ENCODE measurements at places on chromosomes 2 and 18.
A peak's percentile ranks its signal among the peaks of the same experiment; 100 is the strongest.

DNA sequence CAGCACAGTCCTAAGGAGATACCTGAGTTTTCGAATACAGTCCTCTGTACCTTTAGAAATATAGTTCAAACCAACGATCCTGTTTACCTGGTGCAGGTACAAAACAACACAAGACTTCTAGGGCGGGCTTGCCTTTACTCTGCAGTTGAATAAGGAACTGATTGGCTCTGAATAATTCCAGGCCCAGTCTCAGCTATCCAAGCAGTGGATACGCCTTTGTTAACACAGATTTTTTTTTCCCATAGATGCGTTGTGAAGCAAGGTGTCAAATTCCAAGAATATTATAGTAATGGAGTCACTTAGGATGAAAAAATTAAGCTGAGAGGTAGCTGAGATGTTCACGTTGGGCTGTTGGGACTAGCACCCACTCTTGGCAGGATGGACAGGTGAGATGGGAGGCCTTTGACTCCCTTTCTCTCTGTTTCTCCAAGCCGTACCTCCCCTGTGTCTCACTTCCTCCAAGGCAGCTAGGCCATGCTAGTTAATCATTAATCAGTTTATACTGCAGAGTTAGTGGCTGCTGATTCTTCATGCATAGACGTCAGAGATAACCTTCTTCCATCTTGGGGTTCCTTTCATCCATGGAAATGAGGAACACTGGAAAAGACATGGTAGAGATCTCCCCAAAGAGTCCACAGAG lies 380.8 kb upstream of the ACVR2A start:
- no peaks in the 10 kb centered on the region for H3K27me3 ChIP-seq
- H3K4me1 ChIP-seq, result no peaks in the 10 kb centered on the region
- H3K36me3 ChIP-seq, result no peaks in the 10 kb centered on the region
- DNase-seq, result no peak

GRCh38 chr18:60585670-60586069 lies 213.1 kb upstream of the MC4R start:
- H3K4me3 ChIP-seq, result no peak overlapping the region
- H3K4me1 ChIP-seq, result no peaks in the 10 kb centered on the region
- no peaks in the 10 kb centered on the region for H3K27me3 ChIP-seq
- no peak overlapping the region for H3K27ac ChIP-seq
- no peak for DNase-seq

DNA sequence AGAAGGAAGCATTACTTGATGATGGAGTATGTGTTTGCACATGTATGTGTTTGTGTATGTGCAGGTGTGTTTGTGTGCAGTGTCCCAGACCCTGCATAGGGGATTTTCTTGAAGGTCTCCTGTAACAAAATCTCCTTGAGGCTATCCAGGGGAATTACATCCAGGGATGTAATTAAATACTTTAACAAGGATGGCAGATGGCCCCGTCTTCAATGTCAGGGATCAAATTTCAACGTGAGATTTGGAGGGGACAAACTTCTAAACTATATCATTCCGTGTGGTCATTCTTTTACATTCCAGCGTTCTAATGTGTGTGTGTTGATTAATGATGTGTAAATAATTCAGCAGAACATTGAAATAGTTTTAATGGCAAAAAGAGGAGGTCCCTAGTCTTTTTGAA lies 3.3 kb downstream of the UGT1A9 start:
- peaks cover 2% of the 10 kb centered on the region for H3K4me1 ChIP-seq
- no peaks in the 10 kb centered on the region for H3K27me3 ChIP-seq
- no peak for DNase-seq
- peak overlapping the region; percentile 16 for H3K27ac ChIP-seq

GRCh38 chr2:215107216-215108056 lies 31.0 kb downstream of the ABCA12 start:
- H3K27ac ChIP-seq, result no peak overlapping the region
- no peaks in the 10 kb centered on the region for H3K36me3 ChIP-seq
- no peaks in the 10 kb centered on the region for H3K27me3 ChIP-seq
- H3K4me1 ChIP-seq, result no peaks in the 10 kb centered on the region
- H3K4me3 ChIP-seq, result no peak overlapping the region

DNA sequence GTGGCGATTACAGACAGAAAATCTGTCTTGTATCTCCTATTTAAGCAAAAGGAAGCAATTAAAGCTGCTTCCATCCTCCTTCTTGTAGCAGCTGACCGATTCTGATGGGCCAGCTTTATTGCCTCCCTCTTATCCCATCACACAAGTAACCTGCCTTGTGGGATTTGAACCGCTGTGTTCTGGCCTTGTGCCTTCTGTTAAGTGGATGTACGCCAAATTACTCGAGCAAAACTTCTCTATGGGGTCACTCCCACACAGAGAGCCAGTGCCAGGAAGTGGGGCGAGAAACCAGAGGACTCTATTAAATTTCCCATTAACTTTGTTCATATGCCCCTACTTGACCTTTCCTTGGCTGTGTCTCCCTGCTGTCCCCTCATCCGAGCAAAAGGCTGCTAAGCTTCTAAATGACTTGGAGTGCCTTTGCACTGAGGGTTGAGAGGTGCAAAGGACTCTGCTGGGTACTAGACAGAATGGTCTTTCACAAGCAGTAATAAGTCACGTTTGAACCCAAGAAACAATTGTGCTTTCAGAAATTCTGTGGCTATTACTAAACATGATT lies 672.5 kb downstream of the MBD2 start:
- H3K4me1 ChIP-seq, result no peaks in the 10 kb centered on the region
- peak; percentile 80 for DNase-seq
- no peaks in the 10 kb centered on the region for H3K36me3 ChIP-seq
- no peak overlapping the region for H3K27ac ChIP-seq
- no peak overlapping the region for H3K4me3 ChIP-seq

- H3K4me1 ChIP-seq, result no peaks in the 10 kb centered on the region
- H3K27ac ChIP-seq, result no peak overlapping the region
- H3K4me3 ChIP-seq, result no peak overlapping the region
- no peak for DNase-seq
These were observed 17.4 kb downstream of the PPP4R1 start for GRCh38 chr18:9596843-9597526.

DNA sequence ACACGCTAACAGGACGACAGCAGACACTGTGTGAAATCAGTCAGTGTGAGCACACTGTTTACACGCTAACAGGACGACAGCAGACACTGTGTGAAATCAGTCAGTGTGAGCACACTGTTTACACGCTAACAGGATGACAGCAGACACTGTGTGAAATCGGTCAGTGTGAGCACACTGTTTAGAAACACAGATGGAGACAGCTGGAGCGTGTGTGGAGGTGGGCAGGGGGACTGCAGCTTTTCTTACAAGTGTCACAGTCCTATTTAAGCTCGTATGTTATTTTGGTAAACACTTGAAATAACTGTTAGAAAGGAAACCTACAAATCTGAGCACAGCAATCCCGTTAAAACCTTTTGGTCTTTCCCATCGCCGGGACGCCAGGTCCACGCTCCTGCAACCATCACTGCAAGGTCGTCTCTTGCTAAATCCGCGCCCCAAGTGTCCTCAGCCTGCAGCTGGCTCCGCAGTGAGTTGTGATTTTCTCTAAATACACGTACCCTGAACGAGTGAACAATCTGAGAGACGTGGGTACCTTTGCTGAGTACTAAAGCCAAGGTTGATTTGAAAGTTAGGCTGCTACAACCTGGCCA lies 58.9 kb upstream of the CTDP1 start:
- no peaks in the 10 kb centered on the region for H3K36me3 ChIP-seq
- DNase-seq, result no peak
- no peak overlapping the region for H3K27ac ChIP-seq
- H3K27me3 ChIP-seq, result no peaks in the 10 kb centered on the region
- H3K4me1 ChIP-seq, result no peaks in the 10 kb centered on the region

GRCh38 chr2:228860601-228861285 lies 410.3 kb downstream of the PID1 start:
- no peak overlapping the region for H3K27ac ChIP-seq
- H3K36me3 ChIP-seq, result no peaks in the 10 kb centered on the region
- H3K27me3 ChIP-seq, result no peaks in the 10 kb centered on the region
- H3K4me1 ChIP-seq, result no peaks in the 10 kb centered on the region

- no peak overlapping the region for H3K4me3 ChIP-seq
- H3K27me3 ChIP-seq, result no peaks in the 10 kb centered on the region
- no peaks in the 10 kb centered on the region for H3K4me1 ChIP-seq
- peaks cover 28% of the 10 kb centered on the region for H3K36me3 ChIP-seq
- no peak overlapping the region for H3K27ac ChIP-seq
These were observed 122.2 kb downstream of the BIRC6 start for GRCh38 chr2:32478889-32479620.

DNA sequence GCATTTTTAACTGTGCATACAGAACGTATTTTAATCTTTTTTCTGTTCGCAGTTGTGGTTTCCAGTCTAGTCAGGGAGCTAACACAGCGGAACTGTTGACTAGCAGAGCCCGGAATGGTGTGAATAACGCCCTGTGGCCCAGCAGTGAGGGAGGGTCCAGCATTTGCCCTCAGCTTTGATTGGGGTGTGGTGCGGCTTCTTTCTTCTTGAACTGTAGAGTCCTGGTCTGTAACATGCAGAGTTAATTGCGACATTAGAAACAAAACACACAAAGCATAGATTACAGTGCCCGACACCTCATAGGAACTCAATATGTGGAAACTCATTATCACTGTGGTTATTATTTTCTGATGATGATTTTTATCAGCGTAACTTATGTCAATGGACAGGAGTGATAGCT lies 253.6 kb downstream of the SOX11 start:
- no peak overlapping the region for H3K4me3 ChIP-seq
- no peaks in the 10 kb centered on the region for H3K4me1 ChIP-seq
- H3K36me3 ChIP-seq, result no peaks in the 10 kb centered on the region
- no peak for DNase-seq

All from kidney (tissue), 22 donors.